ENCODE measurements at places on chromosomes 16 and 17. TPM values are rescaled to one million over a fixed set of nuclear protein-coding genes. Genes with fewer than 3 reads are reported as not detected.

The PKMYT1 gene
- total RNA-seq, result 27.3 TPM

DNA sequence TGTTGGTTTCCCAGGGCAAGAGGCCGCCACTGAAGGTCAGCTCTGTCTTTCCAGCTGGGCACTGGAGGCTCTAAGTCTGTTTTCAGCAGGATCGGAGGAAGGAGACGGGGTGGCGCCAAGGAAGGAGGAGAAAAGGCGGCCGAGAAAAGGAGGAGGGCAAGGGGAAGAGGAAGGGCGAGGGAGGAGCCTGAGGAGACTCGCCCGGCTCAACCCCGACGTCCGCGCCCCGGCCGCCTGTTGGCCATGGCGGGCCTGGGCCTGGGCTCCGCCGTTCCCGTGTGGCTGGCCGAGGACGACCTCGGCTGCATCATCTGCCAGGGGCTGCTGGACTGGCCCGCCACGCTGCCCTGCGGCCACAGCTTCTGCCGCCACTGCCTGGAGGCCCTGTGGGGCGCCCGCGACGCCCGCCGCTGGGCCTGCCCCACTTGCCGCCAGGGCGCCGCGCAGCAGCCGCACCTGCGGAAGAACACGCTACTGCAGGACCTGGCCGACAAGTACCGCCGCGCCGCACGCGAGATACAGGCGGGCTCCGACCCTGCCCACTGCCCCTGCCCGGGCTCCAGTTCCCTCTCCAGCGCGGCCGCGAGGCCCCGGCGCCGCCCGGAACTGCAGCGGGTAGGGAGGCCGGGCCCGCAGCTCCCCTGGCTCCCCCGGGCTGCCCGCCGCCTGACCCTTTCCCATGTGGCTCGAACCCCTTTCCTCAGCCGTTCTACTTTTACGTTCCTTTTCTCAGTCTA is at the start of gene RNF135:
Gene RNF135, plus strand, starts transcription at position 209 of the 737 bp plus-strand sequence. Its CDS starts 35 bp downstream, at position 244.
- DNase-seq, result peak; percentile 89

DNA sequence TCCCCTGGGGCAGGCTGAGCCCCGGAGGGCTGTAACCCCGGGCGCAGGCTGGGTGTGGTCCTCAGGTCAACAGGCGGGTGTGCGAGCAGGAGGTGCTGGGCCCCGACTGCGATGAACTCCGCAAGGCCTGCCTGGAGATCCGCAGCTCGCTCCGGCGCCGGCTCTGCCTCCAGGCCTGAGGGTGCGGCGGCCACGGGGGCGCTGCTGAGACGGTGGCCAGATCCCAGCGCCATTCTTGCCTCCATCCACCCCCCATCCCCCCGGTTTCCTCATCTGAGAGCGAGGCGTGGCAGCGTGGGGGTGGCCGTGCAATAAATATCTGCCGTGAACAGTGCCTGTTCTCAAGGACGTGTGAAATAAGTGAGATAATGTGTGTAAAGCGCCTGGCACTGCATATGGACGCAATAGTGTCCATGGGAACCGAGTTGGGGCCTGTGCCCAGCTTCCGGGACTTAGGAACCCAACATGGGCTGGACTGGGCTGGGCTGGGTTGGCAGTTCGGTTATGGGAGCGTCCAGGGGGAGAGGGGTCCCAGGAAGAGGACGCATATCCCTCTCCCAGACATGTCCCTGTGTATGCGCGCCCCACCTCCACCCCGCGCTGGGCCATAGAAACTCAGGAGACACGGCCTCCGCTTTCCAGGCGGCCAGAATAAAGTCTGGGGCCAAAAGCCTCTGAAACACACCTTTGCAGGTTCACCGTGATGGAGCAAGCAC is 15.0 kb downstream of the ZNF213 start:
- peak; percentile 62 for DNase-seq

- no peak for DNase-seq
Observed at GRCh38 chr17:38969281-38969680, 2.1 kb upstream of the FBXO47 start.

DNA sequence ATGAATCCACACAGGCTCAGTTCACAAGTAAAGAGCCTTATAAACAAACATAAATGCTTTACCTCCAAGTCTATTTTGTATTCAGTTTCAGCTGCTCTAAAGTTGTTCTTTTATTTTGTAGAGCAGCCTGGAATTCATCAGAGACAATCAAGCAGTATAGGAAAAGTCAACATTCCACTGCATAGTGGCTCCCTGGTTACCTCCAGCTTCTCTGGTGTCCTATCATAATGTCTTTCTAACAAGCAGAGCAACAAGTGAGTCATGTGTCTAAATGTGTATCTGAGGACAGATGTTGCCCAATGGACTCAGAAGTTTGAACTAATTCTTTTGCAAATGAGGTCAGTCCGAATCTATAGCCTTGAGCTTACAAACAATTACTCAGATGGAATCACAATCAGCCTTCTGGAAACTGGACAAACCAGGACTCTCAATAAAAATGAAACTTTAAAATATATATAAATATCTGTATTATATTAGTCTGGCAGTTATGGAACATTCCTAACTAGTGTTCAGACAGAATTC is 292.0 kb upstream of the TOM1L1 start:
- DNase-seq, result no peak

Data from RPMI7951 (cell line).